ENCODE measurements at places on chromosomes 6 and 20.

DNA sequence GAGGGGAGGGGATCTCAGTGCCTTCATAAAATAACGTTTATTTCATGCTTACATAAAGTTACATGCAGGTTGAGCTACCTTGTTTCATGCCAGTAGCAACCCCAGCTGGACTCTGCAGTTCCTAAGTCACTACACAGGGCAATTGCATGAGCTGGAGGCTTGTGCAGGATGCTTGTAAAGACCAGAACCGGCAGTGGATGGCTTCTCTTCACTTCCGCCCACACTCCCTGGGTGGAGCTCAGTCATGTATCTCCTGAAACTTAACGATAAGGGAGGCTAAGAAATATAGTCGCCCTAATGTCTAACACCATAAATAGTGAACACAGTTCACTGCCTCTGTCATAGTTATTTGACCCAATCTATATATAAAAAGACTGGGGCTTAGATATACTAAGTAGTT, 99.4 kb upstream of the RAB32 start:
- no peak for DNase-seq

DNA sequence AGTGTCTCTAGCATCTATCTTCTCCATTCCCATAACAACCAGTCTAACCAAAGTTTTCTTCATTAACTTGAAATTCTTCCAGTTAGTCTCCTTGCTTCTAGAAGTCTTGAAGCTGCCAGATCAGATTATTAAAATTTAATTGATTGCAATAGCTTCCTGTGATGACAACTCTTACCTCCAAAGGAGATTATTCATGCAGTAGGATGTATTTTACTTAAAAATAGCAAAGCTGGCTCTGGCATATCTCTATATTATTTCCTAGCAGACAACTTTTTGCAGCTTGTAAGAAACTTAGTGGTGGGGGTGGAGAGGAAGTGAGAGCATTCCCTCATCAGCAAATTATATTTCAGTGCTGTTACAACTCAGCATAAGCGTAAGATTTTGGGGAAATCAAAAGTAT, 290.4 kb downstream of the GRIK2 start:
- no peak for DNase-seq

GRCh38 chr6:105515054-105515453, 112.2 kb upstream of the PREP start:
- DNase-seq = no peak

- no peak for DNase-seq
These were observed 202.1 kb upstream of the PRDM1 start for GRCh38 chr6:105884011-105884410.

DNA sequence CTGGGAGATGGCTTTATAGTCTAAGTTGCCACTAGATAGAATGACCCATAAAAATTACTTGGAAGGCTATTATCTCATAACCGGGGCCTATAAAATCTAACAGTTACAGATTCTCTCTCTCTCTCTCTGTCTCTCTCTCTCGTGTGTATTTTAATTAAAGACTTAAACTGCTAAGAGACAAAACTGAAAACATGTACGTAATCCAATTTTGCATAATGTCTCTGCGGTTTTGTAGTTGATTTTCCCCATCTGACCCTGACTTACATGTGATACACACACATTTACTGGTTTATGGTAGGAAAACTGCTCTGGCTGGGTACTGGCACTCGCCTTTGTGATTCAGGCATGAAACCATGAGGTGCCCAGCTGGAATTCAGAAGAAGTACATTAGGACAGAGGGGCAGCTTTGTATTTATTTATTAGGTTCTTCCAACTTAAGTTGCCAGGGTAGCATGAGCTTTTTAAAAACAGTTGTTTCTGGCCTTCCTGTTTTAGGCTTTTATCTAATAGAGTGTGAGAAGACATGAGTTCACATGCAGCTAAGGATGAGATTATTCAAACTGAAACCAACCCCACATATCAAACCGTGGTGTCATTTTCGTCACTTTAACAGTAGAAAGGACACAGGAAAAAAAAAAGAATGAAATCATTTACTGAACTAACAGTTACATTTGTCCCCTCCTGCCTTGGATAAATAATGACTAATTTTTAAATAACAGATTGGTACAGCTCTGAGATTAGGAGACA, 182.5 kb downstream of the GMPR start:
- DNase-seq = peak; percentile 38
